ENCODE measurements at places on chromosomes 2 and 18.

- DNase-seq, result no peak
Observed at GRCh38 chr2:232506709-232507108, 13.5 kb upstream of the PRSS56 start.

GRCh38 chr18:65103864-65104263 is 646.9 kb upstream of the CDH7 start:
- no peak for DNase-seq

GRCh38 chr2:178328037-178328436 is 122.9 kb downstream of the PRKRA start:
- DNase-seq, result peak; percentile 53

- no peak for DNase-seq
Observed at GRCh38 chr2:205441524-205441923, 240.8 kb upstream of the NRP2 start.

- DNase-seq, result no peak
Observed at GRCh38 chr2:206323486-206323885, 49.0 kb downstream of the ZDBF2 start.

DNA sequence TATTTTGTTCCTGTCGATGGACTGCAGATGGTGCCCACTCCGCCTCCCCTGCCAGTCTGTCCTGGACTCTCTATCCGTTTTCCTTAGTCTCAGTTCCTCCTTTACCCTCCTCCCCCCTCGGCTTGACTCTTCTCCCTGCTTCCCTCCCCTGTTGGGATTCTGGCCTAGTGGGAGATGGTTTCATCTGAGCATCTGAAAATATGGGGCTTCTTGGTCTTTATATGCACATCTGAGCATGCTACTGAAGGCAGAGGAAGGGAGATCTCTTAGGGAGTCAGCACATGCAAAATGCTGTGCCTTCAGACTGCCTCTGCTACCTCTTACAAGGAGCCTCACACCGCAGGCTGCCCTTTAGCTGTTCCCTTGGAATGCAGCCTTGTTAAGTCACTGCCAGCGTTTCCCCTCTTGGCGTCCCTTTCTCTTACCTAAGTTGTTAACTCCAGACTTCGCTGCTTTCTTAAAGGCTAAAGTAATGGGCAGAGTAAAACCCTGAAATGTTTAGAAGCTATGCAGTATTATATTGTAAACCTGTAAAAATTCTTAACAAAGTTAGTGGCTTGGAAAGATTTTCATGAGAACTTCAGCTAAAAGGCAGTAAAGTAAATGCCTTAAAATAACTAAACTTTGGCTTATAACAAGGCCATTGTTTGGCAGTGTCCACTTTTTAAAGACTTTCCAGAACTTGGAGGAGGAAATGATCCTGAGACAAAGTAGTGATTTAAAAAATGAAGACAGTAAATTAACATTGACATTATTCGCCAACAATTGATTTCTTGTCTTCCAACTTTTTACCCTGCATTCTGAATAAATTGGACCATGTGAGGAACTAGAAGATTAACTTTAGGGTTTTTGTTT is 49.8 kb downstream of the LDLRAD4 start:
- DNase-seq, result peak; percentile 89

DNA sequence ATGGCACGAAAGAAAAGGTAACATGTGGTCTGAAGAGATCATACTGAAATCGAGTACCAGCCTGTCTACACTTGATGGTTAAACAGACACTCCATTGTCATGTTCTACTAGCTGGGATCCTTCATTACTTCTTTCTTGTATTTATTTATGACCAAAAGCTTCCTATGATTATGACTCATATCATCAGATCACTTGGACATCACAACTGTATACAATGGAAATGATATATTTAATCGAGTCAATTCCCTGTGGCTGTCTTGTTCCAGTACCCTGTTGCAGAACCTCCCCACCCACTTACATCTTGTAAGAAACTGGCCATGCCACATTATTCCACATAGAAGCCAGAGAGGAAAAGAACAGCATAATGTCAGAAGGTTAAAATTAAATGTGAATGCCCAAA is 358.9 kb downstream of the ZEB2 start:
- DNase-seq, result no peak

- no peak for DNase-seq
Observed at GRCh38 chr18:12652861-12653401, 5.0 kb downstream of the SPIRE1 start.

DNA sequence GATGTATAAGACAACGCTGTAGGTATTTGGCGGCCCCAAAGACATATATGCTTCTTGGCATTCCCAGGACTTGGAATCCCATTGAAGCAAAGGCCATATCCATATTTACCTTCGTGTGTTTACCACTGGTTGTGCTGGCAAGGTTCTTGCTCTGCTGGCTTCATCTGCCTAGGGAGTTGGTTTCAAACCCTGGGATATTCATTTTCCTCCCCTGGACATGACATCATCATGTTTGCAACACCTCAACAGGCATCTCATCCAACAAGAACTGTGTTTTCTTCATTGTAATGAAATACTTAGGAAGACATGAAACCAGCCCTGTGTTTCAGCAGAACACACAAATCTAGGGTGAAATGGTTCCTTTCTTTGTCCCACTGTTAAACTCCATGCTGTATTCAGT is 77.9 kb upstream of the PHLPP1 start:
- DNase-seq, result no peak

DNA sequence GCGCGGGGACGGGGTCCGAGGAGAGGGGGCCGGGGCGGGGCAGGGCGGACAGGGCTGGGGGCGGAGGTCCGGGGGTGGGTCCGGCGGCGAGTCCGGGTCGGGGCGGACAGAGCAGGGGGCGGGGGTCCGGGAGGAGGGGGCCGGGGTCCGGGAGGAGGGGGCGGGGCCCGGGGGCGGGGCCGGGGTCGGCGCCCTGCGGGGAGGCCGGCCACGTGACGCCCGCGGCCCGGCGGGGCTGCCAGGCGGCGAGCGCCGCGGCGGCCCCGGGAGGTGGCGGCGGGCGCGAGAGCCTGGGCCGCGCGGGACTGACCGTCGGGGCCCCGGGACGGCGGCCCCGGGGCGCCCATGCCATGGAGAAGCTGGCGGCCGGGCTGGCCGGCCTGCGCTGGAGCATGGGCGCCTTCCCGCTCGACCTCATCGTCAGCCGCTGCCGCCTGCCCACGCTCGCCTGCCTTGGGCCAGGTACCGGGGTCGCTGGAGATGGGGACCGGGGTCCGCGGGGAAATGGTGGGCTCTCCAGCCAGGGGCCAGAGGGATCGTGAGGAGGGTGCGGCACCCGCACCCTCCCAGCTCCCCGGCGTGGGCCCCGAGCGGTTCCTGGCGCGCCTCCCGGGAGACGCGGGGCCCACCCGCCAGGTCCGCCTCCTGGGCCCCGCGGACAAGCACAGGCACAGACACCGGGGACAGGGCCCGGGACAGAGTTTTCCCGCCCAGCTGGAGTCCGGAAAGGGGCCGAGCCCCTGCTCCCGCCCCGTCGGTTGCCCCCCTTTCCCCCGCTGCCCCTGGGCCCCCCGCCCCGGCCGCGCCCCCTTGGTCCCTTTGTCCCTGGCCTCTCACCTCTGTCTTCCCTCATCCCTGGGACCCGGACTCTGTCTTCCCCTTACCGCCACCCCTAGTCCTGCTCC is at the start of gene GAREM2:
TSS of gene GAREM2 (plus strand) at position 218 of the 905 bp plus-strand sequence. CDS start at position 351, 133 bp downstream.
- no peak for DNase-seq

- no peak for DNase-seq
Observed at GRCh38 chr2:197339496-197340220, 29.1 kb upstream of the ANKRD44 start.

DNA sequence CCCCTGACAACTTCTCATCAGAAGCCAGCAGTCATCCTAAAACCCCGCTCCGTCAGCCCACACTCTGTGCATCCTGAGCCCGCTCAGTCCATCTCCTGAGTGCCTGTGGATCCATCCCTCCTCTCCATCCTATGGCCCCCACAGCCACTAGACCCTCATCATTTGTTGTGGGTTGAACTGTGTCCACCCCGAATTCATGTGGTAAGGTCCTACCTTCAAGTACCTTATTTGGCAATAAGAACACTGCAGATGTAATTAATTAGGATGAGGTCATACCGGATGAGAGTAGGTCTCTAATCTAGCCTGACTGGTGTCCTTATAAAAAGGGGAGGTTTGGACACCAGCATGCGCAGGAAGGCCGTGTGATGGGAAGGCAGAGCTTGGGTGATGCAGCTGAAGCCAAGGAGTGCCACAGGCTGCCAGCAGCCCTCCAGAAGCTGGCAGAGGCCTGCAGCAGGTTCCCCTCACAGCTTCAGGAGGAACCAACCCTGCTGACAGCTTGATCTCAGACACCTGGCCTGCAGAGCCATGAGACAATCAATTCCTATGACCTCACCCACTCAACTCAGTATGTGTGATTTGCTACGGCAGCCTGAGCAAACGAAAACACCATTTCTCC is 192.4 kb downstream of the ZBTB7C start:
- DNase-seq, result peak; percentile 30

DNA sequence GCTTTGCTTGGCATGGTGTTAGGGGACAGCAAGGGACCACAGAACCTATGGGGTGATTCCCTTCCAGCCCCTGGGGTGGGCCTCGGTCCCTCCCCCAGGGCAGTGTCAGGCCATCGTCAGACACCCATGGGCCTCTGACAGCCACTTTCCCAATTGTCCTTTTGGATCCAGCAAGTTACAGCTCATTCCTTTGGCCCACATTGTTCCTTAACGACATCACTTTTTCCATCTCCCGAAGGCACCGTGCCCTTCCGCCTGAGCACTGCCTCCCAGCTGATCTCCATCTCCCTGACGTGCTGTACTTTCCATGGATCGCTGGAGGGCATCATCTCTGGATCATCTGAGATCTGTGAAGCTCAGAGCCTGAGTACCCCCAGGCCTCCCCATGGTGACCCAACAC is 10.4 kb upstream of the KCNK3 start:
- no peak for DNase-seq

DNA sequence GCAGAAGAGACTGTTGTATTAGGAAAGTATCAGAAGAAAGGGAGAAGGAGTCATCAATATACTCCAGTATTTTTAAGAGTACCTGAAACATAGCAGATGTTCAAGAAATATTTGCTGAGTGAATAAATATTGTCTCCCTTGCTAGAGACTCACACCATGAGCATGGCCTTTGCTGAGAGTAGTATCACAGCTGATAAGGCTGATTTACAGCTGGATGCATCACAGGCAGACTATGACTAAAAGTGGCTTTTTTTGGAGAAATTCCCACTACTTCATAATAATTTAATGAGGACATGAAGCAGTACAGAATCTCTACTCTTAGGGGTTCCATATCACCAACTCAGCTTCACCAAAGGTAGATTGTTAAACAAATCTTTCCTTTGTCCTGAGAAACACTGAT is 373.3 kb downstream of the RBM43 start:
- no peak for DNase-seq

DNA sequence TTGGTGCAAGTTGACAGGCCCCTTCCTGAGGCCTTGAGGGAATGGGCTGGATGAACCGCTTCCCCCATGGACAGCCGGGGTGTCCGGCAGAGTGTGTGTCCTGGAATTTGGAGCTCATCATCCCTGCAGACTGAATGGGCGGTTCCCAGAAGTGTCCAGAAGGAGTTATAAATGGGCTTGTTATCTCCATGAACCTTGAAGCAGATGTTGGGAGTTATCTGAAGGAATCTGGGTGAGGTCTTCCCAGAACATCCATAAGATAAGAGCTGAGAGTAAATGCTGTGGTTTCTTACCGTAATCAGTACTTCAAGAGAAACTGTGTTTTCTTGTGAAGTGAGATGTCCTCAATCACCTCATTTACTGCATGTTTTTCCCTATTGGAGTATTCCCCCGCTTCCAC is 21.1 kb downstream of the PLB1 start:
- DNase-seq, result no peak

GRCh38 chr2:55420871-55421270 is 1.2 kb upstream of the CCDC88A start:
- DNase-seq, result no peak

GRCh38 chr2:176167398-176167797 is 10.3 kb downstream of the HOXD3 start:
- no peak for DNase-seq

DNA sequence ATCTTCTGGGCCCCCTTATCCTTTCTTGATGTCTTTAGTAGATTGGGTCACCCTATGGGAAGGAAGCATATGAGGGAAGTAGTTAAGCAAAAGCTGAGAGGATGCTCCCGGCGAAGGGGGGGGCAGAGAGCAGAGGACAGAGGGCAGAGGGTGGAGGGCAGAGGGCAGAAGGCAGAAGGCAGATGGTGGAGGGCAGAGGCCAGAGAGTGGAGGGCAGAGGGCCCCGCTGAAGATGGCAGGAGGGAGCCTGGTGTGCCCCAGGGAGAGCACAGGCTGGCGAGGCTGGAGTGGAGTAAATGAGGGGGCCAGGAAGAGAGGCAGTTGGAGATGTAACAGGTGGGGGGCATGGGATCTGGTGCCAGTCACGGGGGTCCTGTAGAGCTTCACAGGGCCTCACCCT is 7.0 kb downstream of the MLPH start:
- no peak for DNase-seq

DNA sequence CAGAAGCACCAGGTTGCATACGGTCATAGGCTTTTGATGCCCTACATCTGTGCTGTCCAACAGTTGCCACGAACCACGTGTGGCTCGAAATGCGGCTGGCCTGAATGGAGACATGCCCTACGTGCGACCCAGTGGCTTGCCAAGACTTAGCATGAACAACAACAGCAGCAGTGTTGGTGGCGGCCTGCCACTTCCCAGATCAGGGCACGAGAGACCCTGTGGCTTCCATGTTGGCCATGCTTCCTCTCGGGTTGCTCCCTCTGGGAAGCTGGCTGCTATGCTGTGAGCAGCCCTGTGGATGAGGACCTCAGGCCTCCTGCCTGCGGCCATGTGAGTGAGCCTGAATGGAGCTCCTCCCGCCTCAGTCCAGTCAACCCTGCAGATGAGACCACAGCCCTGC is 212.3 kb downstream of the HDAC4 start:
- no peak for DNase-seq

DNA sequence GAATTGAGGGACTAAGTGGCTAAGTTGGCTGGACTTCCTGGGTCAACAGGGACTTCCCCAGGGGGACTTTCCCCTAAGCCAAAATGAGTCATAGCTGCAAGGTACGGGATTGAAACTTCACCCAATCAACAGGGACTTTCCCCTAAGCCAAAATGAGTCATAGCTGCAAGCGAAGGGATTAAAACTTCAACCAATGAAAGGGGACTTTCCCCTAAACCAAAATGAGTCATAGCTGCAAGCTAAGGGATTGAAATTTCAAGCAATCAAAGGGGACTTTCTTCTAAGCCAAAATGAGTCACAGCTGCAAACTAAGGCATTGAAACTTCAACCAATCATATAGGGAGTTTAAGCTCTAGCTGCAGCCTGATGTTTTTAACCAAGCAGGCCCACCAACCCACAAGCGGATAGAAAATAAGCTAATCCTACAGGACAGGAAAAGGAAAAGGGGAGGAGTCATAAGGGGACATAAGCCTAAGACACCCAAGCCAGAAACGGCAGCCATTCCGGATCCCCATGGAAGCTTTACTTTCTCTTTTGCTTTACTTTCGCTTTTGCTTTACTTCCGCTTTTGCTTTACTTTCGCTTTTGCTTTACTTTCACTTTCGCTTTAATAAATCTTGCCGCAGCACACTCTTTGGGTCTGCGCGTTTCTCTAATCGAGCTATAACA is 1375.4 kb upstream of the CELF4 start:
- peak; percentile 12 for DNase-seq

Data from muscle of leg (tissue), 16 donors.